ENCODE measurements at places on chromosomes 6 and 20.

DNA sequence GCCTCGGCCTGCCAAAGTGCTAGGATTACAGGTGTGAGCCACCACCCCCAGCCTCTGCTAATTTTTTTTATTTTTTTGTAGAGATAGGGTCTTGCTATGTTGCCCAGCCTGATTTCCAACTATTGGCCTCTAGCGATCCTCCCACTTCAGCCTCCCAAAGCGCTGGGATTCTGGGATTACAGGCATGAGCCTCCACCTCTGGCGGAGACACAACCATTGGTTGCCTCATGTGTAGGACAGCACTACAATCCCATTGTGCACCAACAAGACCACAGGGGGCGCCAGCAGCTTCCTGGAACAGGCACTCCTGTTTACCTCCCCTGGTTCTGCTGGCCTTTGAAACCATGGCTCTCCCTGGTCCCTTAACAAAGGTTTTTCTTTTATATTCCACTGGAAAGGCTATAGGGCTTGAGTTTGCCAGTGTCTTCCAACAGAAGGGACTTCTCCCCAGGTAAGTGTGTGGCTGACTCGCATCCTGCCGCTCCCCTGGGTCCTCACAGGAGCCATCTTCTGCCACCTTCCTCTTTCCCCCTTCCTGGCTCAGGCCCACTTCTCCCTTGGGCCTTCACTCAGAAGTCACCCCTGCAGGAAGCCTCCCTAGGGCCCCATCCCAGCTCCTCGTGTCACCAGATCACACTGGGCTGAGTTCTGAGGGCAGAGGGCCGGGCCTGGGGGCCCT lies 39.2 kb upstream of the TLDC2 start:
- DNase-seq: peak; percentile 56

GRCh38 chr6:122476131-122476530 lies 4.5 kb upstream of the SERINC1 start:
- no peak for DNase-seq

- no peak for DNase-seq
Observed at GRCh38 chr6:116616737-116617053, 416 bp downstream of the RSPH4A start.

DNA sequence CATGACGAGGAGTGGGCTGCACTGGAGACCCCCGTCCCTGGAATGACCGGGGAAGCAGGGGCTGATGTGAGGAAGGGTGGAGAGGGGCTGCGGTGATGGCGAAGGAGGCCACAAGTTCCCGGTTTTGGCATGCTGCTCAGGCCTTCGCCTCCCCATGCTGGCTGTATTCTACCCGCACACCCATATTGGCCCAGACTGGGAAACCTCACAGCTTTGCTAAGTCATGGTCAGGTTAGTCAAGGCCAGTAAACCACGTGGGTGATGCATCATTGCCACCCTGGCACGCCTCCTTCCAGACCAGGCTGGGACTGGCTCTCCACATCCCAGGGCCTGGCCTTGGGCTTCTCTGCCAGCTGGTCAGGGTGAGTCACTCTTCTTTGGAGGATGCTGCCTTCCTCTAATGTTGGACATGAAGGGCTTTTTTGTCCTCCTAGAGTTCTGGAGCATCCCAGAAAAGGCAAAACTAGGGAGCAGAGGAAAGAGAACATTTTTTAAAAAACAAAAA lies 53.8 kb downstream of the PCNA start:
- DNase-seq: no peak

GRCh38 chr6:135937106-135937505 lies 85.6 kb downstream of the PDE7B start:
- no peak for DNase-seq

- DNase-seq: no peak
Observed at GRCh38 chr6:16544006-16544405, 217.3 kb downstream of the ATXN1 start.

DNA sequence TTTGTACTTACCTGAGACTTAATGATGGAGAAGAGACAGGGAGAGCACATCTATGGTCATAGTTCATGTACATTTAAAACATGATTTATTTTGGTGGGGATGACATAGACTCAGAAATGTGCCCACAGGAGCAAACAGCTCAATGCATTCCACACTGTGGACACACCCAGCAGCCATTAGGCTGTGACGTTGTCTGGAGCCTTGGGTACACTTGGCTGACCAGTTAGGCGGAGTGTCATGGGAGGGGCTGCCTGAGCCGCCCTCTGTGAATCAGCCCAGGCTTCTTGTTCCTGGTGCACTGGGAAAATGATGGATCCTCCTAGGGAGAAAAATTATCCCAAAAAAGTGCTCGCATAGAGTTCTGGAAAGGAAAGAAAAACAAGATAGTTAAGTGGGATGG lies 231.0 kb upstream of the GMDS start:
- DNase-seq: no peak

DNA sequence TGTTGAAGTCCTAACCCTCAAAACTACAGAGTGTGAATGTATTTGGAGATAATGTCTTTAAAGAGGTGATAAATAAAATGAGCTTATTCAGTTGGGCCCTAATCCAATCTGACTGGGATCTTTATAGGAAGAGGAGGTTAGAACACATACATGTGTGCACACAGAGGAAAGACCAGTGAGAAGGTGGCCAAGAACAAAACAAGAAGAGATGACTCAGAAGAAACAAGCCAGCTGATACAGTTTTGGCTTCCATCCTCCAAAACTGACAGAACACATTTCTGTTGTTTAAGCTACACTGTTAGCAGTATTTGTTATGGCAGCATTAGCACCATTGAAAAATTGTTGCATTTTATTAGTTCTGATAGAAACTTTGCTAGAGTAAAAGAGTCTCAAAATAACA lies 609.3 kb upstream of the IMPG1 start:
- no peak for DNase-seq
